OCI-M1 (cell line): ENCODE measurements at places on chromosomes 12 and 14.

DNA sequence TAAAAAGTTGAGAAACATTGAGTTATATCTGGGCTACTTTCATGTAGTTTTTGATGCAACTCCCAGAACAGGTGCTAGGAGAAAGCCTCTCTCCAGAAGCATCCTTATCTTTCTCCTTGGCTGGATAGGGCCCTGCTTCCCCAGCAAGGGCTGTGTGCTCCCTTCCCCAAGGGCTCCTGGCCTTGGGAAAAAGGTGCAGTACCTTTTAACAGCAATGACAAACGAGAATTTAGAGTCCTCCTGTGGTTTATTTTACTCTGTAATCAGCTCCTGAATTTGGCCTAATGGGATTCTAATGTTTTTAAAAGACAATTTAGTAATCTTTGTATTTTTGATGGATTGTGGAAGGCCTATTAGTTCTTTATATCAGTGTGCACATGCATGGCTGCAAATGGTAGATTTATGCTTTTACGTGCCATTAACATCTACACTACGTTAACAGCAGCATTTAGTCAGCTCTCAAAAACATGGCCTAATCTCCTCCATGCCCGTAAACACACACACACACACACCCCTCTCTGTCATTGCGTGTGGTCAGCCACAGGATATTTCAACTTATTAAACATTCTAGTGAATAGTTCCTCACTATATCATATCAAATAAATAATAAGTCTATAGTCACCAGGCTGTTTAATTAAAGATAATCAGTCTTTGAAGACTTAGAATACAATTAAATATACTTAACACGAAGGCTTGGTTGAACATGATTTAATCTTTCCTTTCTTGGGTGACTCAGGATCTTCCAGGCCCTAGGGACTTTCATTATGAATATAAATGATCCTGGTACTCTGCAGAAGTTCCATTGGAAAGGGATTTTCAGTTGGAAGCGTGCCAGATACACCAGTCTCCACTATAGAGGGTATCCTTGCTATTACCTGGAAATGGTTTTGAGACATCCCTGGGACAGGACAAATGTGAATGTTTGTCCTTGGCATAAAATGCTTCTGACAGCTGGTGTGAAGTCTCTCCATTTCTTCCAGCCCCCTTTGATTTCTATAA, 181.4 kb upstream of the PWP1 start:
- DNase-seq, result no peak

DNA sequence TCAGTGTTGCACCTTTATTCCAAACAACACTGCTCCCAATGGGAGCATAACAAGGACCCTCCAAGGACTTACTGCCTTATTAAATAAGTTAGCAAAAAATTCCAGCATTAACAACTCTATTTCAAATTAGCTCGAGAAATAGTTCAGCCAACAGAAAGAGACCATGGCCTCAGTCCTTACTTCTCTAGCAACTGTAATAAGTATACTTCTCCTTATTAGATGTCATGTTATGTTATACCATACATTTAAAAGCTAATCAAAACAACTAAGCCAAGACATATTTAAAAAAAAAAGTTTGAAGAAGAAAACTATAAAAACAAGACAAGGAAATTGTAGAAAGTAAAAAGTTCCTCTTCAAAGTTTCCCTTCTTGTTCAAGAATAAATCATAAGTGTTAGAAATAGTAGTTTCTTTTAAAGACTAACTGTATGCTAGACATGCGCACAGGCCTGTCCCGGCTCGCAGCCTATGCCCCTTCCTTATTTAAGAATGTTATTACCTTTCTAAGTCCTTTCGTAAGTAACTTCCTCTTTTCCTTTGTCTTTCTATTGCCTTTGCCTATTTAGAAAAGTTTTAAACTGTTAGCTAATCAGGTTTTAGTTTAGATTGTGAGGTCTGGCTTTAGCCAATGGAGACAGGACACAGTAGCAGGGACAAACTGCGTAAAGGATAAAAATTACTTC, 68.6 kb downstream of the RESF1 start:
- DNase-seq, result peak; percentile 58

DNA sequence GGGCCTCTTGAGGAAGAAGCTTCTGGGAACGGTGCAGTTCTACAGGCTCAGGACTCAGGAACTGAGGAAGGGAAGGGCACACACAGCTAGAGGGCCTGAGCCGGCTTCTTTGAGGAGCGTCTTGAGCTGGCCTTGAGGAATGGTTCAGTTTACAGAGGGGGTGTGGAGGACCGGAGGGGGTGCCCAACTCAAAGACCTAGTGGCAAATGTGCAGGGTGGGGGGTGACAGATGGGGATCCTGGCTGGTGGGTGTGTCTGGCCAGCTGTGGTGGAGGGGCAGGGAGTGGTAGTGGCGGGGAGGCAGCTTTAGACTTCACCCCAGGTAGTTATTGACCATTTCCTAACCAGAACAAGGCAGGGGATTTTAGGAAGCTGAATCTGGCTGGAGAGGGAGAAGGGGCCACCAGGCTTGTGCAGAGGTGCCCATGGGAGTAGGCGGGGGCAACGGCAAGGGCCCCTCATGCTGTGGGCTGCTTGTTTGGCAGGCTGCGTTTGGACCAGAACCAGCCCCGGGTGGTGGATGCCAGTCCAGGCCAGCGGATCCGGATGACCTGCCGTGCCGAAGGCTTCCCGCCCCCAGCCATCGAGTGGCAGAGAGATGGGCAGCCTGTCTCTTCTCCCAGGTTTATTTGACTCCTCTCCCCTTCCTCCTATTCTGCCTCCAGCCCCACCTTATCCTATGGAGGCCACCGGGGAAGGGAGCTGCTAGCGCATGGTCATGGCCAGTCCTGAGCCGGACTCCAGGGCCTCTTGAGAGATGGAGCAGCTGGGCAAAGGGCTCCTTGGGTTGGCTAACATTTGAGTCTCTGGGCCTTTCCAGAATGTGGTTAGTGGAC, 27.8 kb downstream of the PAPLN start:
- no peak for DNase-seq

GRCh38 chr14:77077040-77077439, 21.0 kb upstream of the CIPC start:
- no peak for DNase-seq

DNA sequence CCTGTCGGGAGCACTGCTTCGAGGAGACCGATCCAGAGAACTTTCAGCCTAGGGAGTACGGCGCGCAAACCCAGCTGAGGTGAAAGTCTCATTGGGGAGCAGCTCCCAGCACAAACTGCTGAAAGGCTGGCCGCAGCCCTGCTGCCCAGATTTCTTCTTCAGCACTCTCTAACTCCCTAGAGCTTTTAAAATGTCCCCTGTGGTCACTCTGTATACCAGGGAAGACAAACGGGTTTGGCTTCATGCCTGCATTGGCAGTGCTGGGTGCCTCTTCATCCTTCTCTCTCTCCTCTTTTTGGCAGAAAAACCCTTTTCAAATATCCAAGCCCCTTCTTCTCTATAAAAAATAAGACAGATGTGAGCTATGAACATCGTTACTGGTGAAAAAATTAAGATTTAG, 34.9 kb downstream of the BBS10 start:
- no peak for DNase-seq

DNA sequence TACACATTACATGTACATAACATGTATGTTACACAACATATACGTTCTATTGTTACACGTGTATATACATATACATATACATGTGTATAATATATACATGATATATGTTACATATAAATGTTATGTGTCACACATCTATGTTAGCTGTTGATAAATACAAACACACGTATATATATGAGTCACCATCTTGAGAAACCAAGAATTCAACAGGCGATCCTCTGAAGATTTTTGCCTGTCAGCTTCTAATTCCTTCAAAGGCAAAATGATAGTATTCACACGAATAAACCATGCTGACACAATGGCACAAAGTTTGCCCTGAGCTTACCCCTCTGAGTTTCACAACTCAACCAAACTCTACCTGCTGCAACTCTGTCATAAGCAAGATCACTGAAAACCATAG, 30.2 kb upstream of the TESC start:
- no peak for DNase-seq

GRCh38 chr12:117362391-117362790, 965 bp upstream of the NOS1 start:
- no peak for DNase-seq

DNA sequence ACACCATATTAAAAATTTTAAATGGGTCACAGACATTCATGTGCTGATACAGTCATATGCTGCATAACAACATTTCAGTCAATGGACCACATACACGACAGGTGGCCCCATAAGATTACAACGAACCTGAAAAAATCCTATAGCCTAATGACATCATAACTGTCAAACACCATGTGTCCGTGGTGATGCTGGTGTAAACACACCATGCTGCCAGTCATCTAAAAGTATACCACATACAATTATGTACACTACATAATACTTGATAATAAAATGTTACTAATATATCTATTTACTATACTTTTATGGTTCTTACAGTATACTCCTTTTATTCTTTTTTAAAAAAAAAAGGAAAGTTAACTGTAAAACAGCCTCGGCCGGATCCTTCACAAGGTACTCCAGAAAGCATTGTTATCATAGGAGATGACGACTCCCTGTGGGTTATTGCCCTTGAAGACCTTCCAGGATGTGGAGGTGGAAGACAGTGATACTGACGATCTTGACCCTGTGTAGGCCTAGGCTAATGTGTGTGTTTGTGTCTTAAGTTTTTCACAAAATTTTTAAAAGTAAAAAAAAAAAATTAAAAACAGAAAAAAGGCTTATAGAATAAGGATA, 5.0 kb upstream of the TDG start:
- DNase-seq, result no peak

DNA sequence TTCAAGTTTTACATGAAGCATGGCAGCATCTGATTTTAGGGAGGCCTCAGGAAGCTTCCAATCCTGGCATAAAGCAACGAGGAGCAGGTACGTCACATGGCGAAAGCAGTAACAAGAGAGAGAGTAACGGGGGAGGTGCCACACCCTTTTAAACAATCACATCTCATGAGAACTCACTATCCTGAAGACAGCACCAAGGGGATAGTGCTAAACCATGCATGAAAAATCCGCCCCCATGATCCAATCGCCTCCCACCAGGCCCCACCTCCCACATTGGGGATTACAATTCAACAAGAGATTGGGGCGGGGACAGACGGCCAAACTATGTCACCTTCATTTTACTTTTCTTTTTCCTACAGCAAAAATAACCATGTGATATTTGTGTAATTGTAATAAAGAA, 7.2 kb upstream of the MAP3K9 start:
- DNase-seq, result no peak

GRCh38 chr12:58342736-58343135, 401.4 kb downstream of the ATP23 start:
- no peak for DNase-seq

DNA sequence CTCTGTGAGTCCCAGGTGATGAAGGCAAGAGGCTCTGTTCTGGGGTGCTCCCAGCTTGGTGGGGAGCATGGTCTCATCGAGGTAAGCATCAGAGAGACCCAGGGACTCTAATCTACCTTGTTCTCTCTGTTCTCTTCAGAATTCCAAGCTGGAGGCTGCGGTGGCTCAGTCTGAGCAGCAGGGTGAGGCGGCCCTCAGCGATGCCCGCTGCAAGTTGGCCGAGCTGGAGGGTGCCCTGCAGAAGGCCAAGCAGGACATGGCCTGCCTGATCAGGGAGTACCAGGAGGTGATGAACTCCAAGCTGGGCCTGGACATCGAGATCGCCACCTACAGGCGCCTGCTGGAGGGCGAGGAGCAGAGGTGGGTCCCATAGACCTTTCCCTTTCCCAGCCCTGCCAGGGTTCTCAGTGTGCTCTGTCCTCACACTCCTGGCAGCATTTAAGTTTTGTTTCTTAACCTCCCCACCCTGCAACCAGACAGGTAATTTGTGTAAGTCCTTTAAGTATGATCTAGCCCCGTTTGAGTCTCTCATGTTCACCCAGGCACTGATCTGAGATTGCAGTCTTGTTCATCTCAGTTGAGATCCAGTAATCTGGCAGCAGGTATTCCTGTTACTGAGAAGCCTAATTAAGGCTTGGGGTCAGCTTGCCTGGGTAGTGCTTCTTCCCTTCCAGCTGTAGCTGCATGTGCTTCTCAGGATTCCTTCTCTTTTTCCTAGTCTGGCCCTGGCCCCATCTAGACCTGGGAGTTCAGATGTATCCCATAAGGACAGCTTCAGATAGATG, 14.8 kb upstream of the KRT81 start:
- no peak for DNase-seq

DNA sequence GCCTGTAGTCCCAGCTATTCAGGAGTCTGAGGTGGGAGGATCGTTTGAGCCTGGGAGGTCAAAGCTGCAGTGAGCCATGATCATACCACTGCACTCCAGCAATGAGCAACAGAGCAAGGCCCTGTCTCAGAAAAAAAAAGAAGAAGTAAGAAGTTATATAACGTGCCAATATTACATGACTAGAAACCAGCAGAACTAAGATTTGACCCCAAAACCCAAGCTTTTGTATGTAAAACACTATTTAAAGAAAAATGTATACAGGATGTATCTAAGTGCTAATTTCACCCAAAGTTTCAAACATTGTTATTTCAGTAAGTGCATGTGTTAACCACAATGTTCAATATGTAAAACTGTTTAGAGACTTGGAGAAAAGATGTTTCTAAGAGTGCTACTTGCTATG, 94.7 kb downstream of the SLC5A8 start:
- DNase-seq, result no peak

GRCh38 chr12:94191023-94191422, 42.6 kb downstream of the PLXNC1 start:
- DNase-seq, result no peak
